ENCODE measurements at places on chromosomes 3 and 15. TPM values are rescaled to one million over a fixed set of nuclear protein-coding genes. Genes with fewer than 3 reads are reported as not detected.

The EIF2B5 gene
- 19.6 TPM for total RNA-seq

The SLC22A14 gene
- not detected for total RNA-seq

The C3orf52 gene
- 1.8 TPM for total RNA-seq

The FANCI gene
- total RNA-seq = 1.6 TPM

The MYL3 gene
- total RNA-seq = 208 TPM

The MRAS gene
- 174 TPM for total RNA-seq

All from right atrium auricular region (tissue), 2 donors.